LHCN-M2 (cell line): ENCODE measurements at places on chromosomes 5 and 9.

GRCh38 chr9:32351845-32352244 is 32.6 kb upstream of the ACO1 start:
- DNase-seq: no peak

- DNase-seq: no peak
These were observed 104.0 kb upstream of the ACTBL2 start for GRCh38 chr5:57586649-57587048.

DNA sequence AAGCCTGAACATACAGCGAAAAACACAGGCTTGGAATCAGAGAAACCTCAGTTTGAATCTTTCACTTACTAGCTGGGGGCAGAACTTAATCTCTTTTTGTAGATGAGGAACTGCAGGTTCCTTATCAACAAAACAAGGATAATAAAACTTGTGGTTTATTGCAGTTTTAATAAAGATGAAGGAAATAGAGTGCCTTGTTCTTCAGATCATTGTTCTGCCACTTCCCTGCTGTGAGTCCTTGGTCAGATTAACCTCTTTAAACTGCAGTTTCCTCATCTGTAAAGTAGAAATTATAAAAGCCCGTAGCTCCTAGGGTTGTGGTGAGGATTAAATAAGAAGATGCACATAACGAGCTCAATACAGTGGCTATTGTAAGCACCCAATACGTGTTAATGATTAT is 57.4 kb downstream of the FEM1C start:
- no peak for DNase-seq

- peak; percentile 87 for DNase-seq
These were observed 157.1 kb downstream of the ZNF462 start for GRCh38 chr9:107020040-107020530.

DNA sequence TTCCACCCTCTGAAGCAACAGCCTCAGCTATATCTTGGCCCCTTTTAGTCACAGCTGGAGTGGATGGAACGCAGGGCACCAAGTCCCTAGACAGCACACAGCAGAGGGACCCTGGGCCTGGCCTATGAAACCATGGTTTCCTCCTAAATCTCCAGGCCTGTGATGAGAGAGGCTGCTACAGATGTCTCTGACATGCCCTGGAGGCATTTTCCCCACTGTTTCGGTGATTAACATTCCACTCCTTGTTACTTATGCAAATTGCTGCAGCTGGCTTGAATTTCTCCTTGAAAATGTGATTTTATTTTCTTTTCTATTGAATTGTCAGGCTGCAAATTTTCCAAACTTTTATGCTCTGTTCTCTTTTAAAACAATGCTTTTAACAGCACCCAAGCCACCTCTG is 384.8 kb downstream of the PRR16 start:
- DNase-seq: no peak
